ENCODE measurements at places on chromosomes 5 and 9.

- no peak for DNase-seq
Observed at GRCh38 chr5:142587354-142587965, 98.4 kb downstream of the FGF1 start.

GRCh38 chr5:36378551-36378950, 76.8 kb upstream of the RANBP3L start:
- DNase-seq = no peak

DNA sequence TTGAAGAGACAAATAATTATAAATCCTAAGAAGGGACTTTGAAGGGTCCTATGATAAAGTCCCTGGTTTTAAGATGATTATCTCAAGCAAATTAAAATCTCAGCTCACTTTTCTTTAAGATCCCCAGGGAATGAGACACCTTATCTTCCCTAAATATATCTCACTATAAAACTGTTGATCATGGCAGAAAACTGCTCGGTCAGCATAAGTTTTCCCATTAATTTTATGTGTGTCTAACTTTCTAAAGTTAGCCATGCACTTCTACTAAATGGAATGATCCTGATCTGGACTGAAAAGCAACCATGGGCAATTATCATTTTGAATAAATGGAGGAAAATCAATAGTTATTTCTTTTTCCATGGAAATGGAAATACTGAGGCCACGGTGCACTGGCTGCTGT, 314.5 kb downstream of the TRPM3 start:
- no peak for DNase-seq

- DNase-seq = no peak
Observed at GRCh38 chr9:99431103-99431502, 209.0 kb downstream of the SEC61B start.

DNA sequence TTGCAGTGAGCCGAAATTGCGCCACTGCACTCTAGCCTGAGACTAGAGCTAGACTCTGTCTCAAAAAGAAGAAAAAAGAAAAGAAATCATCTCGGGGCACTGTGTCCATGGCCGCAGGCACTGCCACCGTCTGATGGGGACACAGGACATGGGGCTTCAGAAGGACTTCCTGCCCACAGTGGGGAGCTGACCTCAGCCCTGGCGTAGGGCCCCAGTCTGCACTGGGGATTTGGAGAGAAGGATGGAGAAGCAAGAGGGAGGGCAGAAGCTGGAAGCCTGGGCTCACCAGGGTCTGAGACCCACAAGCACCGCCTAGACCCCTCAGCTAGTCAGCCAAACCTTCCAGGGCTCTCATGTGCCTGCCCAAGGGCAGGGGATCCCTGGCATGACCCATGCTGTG, 4.1 kb upstream of the SARDH start:
- DNase-seq = no peak

DNA sequence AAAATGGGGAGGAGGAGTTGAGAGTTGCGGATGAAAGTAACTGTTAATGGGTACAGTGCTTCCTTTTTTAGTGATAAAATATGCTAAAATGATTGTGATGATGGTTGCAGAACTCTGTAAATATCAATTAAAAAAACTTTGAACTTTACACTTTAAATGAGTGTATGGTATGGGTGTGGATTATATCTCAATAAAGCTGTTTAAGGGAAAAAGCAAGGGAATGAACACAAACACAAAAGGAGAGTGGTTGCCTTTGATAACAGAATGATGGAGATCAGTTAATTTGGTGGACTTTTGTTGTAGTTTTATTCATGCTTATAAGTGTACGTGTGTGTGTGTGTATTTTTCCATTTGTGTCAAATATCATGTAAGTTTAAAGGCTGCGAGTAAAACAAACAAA, 186.1 kb downstream of the ZNF608 start:
- no peak for DNase-seq

GRCh38 chr9:34688329-34689115, 2.6 kb downstream of the CCL19 start:
- DNase-seq = peak; percentile 35
